ENCODE measurements at places on chromosomes 5 and 9. TPM values are rescaled to one million over a fixed set of nuclear protein-coding genes. Genes with fewer than 3 reads are reported as not detected.

The LCN9 gene
- not detected for total RNA-seq

The PTCH1 gene
- 13.2 TPM for total RNA-seq

The GRM6 gene
- not detected for total RNA-seq

The CCDC183 gene
- total RNA-seq, result 0.42 TPM

The SLC45A2 gene
- total RNA-seq, result not detected

The PPP3R2 gene
- total RNA-seq, result not detected

The TEK gene
- 14.5 TPM for total RNA-seq

The SNX30 gene
- total RNA-seq, result 8.6 TPM

The CBY3 gene
- not detected for total RNA-seq

DNA sequence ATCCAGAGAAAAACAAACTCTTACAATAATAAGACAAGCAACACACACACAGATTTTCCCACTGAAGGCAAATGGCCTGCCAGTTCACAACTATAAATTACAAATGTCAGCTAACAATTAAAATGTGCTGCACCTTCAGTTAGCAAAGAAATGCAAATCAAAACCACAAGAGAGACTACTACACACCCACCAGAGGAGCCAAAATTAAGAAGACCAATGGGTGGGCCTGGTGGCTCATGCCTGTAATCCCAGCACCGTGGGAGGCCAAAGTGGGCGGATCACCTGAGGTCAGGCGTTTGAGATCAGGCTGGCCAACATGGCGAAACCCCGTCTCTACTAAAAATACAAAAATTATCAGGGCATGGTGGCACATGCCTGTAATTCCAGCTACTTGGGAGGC lies 15.1 kb upstream of the IPPK start:
- DNase-seq, result no peak

- no peak for DNase-seq
Measured at GRCh38 chr5:77181596-77182304, 28.7 kb upstream of the PDE8B start.

DNA sequence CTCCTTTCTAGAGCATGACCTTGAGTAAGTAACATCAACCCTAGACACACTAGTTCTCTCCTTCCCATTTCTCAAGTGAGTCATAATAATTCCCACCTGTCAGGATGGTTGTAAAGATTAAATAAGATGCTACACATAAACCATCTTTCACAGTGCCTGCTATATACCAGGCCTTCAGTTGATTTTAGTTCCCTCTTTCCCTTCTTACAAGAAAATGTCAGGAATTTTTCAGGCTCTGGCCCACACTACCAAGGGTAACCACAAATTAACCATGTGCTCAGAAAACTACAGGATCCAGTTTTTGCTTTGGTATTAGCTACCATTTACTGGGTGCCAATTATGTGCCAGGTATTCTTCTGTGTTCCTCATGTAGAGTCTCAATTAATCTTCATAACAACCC lies 42.7 kb upstream of the RARS1 start:
- DNase-seq, result no peak

- DNase-seq, result no peak
Measured at GRCh38 chr5:133383580-133383939, 228.8 kb downstream of the FSTL4 start.

DNA sequence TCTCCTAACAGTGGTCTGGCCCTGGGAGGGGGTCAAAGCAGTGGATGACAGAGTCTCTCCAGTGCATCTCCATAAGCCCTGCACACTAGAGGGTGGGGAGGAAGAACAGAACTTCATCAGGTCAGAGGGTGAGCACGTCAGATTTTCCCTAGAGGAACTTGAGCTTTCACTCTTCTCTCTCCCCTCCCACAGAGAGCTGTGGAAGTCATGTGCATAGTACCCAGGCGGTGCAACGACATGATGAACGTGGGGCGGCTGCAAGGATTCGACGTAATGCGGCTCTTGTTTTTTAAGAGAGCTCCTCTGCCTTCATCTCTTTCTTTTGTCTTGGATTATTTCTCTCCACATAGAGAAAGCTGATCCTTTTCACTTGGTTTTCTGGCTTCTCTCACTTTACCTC lies 100.2 kb upstream of the OTULINL start:
- no peak for DNase-seq

DNA sequence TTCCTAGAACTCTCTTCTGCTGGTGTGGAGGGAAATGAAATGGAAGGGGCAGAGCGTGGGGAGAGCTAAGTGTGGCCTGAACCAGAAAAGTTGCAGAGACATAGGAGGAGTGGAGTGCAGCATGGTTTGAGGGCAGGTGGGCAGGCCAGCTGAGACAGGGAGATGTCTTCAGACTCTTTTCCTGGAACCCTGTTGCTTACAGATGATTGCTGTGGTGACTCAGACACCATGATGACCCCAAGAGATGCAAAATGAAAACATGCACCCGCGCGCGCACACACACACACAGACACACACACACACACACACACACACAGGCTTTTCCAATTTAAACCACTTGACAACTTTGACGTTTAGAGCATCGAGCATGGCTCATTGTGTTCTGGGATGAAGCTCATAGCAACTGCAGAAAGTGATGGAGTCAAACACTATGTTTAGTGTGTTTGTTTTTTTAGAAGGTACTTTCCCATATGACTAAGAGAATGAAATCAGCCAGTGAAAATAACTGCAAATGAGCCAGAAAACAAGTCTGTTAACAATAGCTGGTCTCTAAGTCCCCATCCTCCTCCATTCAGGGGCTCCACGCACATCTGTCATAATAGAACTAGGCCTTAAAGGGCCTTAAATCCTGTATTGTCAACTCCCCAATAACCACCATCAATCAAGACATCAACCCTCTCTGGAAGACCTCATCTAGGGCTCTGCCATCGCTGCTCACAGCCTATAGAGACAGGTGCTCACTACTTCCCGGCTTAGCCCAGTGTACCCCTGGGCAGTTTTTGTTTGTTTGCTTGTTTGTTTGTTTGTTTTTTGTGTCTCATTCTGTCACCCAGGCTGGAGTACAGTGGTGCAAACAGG lies 9.6 kb downstream of the TMOD1 start:
- no peak for DNase-seq

- no peak for DNase-seq
Measured at GRCh38 chr5:80034962-80035821, at the start of gene THBS4. TSS of gene THBS4 (plus strand) at chr5:80035348. CDS start at chr5:80035538, 190 bp downstream.

DNA sequence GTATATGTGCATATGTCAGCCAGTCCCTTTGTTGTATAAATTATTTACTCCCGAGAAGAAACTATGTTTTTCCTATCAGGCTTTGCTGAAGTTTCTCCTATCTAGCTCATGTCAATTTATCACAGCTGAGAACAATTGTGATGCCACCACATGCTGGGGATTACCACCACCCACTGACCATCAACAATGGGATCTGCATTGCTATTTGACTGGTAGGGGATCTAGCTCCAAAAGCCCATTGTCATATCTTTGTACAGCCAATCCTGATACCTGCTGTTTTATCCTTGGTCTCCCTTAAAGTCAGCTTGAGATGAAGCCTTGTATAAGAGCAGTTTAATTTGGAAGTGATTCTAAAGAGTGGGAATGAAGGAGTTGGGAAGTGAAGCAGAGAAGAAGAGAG lies 53.9 kb upstream of the KCNN2 start:
- no peak for DNase-seq

DNA sequence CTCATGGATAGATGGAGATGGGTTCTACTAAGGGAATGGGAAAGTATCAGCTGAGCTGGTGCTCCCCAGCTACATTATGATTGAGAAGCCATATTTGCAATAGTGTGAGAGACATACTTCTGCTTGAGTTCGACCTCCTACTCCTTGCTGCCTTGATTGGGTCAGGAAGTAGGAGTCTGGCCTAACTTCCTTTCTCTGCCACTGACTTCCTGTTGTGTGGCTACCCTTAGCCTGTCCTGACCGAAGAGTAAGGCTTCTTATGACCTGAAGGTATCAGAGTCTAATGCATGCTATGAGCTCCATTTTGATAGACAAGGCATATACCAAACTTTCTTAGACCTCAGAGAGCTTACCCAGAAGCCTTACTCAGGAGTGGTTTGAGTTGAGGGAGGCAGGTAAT lies 53.9 kb downstream of the OSTF1 start:
- no peak for DNase-seq

GRCh38 chr5:34530637-34531036 lies 125.5 kb upstream of the RAI14 start:
- DNase-seq, result no peak
